ENCODE measurements at places on chromosomes 5 and 9. TPM values are rescaled to one million over a fixed set of nuclear protein-coding genes. Genes with fewer than 3 reads are reported as not detected.

DNA sequence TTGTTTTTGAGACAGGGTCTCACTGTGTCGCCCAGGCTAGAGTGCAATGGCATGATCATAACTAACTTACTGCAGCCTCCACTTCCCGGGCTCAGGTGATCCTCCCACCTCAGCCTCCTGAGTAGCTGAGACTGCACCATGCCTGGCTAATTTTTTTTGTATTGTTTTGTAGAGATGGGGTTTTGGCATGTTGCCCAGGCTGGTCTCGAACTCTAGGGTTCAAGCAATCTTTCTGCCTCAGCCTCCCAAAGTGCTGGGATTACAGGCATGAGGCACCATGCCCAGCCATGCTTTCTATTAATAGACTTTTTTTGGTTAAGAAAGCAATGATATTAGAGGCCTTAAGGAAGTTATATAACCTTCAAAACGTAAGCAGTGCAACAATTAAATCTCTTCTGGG, 23.3 kb downstream of the CLTA start:
- peak overlapping the region; percentile 23 for H3K27ac ChIP-seq
- peaks cover 10% of the 10 kb centered on the region for H3K4me1 ChIP-seq
- H3K4me3 ChIP-seq: no peak overlapping the region
- H3K36me3 ChIP-seq: peaks cover 61% of the 10 kb centered on the region
- DNase-seq: no peak

DNA sequence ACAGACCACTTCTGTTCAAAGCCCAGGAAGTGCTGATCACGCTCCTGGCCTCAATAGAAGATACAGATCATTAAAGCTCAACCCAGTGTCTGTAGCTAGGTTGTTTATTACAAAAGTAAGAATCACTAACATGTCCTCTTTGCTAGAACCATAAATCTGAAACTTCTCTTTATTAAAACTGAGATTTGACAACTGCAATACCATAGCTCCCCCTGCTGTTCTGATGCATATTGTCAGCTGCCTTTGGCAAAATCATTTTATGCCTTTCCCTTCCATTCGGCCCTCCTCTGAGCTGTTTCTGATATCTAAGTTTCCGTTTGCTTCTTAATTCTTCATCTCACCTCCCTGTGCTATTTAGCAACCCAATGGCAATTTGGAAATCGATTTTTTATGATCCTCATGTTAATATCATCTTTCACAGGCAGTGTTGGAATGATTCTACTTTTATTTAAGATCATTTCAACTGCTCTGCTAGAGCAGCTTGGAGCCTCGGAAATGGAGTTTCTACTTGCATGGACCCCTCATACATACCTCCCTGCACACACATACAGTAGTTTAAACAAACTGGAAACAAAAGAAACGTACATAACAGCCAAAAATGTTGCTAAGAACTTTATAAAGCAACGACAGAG, 998.8 kb downstream of the MAT2B start:
- H3K27ac ChIP-seq: no peak overlapping the region
- H3K36me3 ChIP-seq: no peaks in the 10 kb centered on the region
- no peak overlapping the region for H3K4me3 ChIP-seq
- no peaks in the 10 kb centered on the region for H3K4me1 ChIP-seq

DNA sequence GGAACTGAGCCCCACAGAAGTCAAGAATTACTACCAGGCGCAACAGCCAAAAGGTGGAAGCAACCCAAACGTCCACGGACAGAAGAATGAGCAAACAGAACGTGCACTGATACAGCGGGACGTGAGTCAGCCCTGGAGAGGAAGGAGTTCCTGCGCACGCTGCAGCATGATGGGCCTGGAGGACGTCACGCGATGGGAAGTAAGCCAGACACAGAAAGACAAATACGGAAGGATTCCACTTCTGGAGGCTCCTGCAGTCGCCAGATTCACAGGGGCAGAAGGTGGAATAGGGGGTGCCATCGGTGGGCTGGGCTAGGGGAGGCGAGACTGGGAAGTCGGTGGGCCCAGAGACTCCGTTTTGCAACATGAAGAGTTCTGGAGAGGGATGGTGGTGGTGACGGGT, 80.3 kb upstream of the PHYKPL start:
- no peak for DNase-seq
- H3K36me3 ChIP-seq: no peaks in the 10 kb centered on the region
- H3K27me3 ChIP-seq: no peaks in the 10 kb centered on the region
- no peak overlapping the region for H3K4me3 ChIP-seq

DNA sequence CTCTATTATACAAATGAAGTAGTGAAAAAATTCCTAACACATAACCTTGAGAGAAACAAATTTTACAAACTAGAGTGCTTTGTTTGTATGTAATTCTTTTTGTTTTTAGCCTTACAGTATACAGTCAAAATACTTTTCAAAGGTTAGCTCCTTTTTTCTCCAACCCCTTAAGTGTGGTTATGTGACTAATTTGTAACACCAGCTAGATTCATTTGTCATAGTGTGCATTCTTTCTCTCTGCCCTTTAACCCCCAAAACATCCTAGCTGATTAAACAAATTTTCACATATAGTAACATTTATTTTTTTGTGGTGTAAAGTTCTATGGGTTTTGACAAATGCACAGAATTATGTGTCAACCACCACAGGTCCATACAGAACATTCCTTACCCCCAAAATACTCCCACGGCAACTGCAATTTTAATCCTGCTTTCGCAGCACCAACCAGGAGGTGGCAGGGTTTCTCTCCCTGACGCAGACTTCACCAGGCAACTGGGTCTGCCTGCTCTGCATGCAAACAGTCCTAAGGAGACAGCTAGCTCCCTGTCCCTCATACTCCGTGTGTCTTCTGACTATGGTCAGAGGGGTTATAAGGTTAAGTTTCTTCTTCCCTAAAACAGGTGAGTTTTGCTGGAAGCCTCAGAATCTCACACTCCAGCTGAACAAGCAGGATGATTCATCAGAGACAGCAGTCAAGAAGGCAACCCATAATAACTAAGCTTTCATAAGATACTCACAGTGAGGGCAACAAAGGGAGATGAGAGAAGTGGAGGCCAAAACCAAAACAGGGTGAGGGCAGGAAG, 44.5 kb upstream of the NR5A1 start:
- peaks cover 5% of the 10 kb centered on the region for H3K27me3 ChIP-seq
- DNase-seq: peak; percentile 73
- no peaks in the 10 kb centered on the region for H3K36me3 ChIP-seq

GRCh38 chr5:88659529-88660263, 223.3 kb downstream of the MEF2C start:
- no peaks in the 10 kb centered on the region for H3K36me3 ChIP-seq
- no peak overlapping the region for H3K4me3 ChIP-seq
- peaks cover 31% of the 10 kb centered on the region for H3K27me3 ChIP-seq

The SOWAHA gene
- total RNA-seq: not detected

The ADAMTS19 gene
- 0.28 TPM for total RNA-seq

DNA sequence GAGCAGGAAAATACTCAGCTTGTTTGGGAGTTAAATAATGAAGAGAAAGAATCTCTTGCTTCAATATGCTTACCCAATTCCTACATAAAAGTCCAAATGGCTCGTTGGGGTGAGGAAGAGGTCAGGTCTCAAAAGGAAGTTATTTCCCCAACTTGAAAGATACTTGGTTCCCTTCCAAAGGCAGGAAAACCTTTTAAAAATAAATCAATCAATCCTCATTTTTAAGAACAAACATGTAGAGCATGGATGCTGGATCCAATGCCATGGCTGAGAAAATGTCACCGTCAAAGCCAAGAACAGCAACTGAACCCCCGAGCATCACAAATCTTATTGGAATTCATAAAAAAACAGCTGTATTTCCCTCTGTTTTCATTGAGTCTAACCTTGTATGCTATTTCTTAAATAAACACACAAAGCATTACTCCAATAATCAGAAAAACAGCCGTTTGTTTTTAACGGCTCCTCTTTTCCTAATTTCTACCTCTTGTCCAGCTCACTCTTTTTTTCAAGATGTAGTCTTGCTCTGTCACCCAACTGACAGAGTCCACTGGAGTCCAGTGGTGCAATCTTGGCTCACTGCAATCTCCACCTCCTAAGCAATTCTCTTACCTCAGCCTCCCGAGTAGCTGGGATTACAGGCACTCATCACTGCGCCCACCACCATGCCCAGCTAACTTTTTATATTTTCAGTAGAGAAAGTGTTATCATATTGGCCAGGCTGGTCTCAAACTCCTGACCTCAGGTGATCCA, 140.7 kb downstream of the GNA14 start:
- no peaks in the 10 kb centered on the region for H3K36me3 ChIP-seq
- no peak overlapping the region for H3K4me3 ChIP-seq
- no peak for DNase-seq
- H3K27ac ChIP-seq: no peak overlapping the region

The CCL21 gene
- not detected for total RNA-seq

- H3K4me1 ChIP-seq: no peaks in the 10 kb centered on the region
- no peaks in the 10 kb centered on the region for H3K36me3 ChIP-seq
Measured at GRCh38 chr5:13510616-13511015, 433.9 kb downstream of the DNAH5 start.
